Subcutaneous adipose tissue (tissue), 4 donors: ENCODE measurements at places on chromosomes 6 and 20. TPM values are rescaled to one million over a fixed set of nuclear protein-coding genes. Genes with fewer than 3 reads are reported as not detected.

Gene MLN
- not detected for total RNA-seq

Gene COL12A1
- 534 TPM for total RNA-seq

Gene DEFB132
- 0.66 TPM for total RNA-seq

Gene SLC52A3
- total RNA-seq: 0.57 TPM

Gene RHAG
- not detected for total RNA-seq

Gene OTOR
- total RNA-seq: not detected

Gene CRIP3
- total RNA-seq: 2.0 TPM

Gene DCDC2
- not detected for total RNA-seq
